ENCODE measurements at places on chromosomes 3 and 15.

DNA sequence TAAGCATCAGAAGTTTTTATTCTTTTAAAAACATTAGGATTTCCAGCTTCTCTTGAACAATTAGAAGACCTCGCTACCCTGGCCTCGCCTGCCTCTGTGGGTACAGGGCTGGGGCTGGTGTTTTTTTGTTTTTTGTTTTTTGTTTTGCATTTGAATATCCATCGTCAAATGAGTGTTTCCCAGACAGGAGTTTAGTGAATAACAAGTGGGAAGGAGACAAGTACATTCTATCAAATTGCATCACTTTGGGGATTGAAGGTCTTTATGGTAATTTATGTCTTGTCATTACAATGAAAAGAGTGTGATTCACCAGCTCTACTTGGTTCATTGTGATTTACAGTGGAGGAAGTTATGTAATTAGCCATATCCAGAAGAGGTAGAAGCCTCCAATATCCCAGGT is 161.1 kb upstream of the UBE2E1 start:
- no peak for DNase-seq

- DNase-seq: no peak
Measured at GRCh38 chr15:95492388-95493070, 838.0 kb upstream of the NR2F2 start.

- no peak for DNase-seq
Measured at GRCh38 chr15:75517233-75517632, 61.9 kb downstream of the PTPN9 start.

DNA sequence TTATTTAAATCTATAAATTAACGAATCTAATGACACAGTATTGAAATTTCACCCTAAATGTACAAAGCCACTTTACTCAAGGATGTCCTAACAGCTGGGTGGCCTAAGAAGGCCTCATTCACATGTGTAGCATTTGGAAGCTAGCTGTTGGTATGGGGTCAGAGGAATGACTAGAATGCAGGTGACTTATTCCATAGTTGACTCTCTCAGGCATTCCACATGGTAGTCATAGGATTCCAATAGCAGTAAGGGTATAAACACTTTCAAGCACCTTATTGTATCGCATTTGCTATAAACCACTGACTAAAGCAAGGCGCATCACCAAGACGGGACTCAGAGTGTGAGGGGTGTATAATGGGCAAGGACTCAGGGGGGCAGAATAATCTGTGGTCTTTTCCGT is 294.8 kb upstream of the EPHA3 start:
- no peak for DNase-seq

DNA sequence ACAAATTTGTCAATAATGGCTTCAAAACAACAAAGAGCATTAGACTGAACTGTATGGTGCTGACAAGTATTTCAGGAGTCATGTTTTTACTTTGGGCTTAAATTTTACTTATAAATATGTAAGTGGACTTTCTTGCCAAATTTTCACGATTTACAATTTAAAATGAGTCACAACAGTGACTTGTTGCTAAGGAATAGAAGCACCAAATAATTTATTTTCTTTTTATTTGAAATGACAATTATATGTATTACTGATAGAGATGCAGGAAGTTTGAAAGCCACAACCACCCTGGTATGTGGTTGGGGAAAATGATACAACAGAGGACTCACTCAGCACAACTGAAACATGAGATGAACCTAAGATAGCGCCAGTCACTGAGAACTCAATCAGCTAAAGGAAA is 90.3 kb downstream of the FMN1 start:
- no peak for DNase-seq

DNA sequence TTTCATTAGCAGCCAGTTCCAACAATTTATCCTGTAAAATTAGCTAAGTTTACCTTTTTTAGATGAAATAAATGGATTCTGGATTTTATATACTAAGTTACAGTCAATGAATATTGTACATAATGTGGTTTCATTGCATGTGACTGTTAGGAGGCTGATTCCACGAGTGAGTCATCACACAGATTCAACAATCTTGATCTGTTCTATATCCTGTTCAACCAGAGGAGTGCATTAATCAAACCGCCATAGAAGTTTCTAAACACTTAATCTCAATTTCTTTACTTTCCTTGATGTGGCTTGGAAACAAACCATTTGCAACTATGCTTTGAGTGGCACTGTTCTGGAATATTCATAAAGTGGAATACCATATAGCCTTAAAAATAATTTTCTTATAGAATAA is 15.3 kb downstream of the DNAJC13 start:
- no peak for DNase-seq

- no peak for DNase-seq
Measured at GRCh38 chr3:132083583-132084279, 48.9 kb upstream of the CPNE4 start.
